NAMALWA (cell line): ENCODE measurements at places on chromosomes 7 and 10.

GRCh38 chr7:12207046-12207445 lies 4.0 kb upstream of the TMEM106B start:
- DNase-seq, result no peak

DNA sequence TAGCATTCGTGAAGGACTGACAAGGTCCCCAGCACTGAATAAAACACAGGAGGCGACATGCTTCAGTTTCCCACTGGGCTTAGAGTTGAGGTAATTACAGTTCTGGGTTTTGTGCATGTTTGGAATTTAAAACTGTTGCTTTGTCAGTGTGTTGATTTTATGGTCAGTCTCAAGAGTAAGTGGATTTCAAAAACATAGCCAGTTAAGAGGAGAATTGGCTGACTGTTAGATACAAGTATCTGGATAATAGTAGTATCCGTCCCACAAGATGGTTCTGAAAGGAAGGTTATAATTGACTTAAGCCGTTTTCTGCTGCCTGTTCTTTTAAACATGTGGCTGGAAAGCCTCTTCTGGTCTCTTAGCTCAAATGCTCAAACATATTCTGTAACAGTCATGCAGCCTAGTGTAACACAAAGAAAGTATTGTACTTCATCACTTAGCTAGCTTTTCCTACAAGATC lies 170.9 kb downstream of the POLR1F start:
- DNase-seq, result no peak

- DNase-seq, result no peak
Observed at GRCh38 chr7:32532086-32532485, 36.8 kb downstream of the AVL9 start.

GRCh38 chr10:26243351-26243720 lies 26.8 kb downstream of the GAD2 start:
- DNase-seq, result no peak

DNA sequence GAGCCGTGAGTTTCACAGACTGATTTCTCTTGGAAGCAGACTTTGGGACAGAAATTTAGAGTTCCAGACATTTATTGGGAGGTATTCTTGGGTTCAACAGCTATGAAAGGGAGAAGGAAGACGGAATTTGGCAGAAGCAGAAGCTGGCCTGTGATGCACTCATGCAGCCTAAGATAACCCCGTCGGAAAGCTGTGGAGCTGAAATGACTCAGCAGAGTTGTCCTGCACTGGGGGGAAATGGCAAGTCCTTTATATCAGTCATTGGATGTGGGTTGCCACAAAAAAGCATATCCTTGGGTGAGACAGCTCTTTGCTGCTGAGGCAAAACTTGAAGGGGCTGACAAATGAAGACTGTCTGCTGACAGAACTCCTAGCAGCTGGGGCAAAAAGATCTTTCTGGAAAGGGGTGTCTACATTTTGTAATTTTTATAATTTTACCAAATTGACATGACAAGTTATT lies 11.5 kb upstream of the MICU1 start:
- no peak for DNase-seq
